ENCODE measurements at places on chromosomes 7 and 10.

GRCh38 chr7:19295376-19295775, 150.2 kb upstream of the FERD3L start:
- no peak for DNase-seq

- no peak for DNase-seq
Observed at GRCh38 chr10:17443707-17444387, 10.5 kb downstream of the ST8SIA6 start.

GRCh38 chr7:135204341-135204749, 7.0 kb downstream of the WDR91 start:
- DNase-seq, result peak; percentile 78

DNA sequence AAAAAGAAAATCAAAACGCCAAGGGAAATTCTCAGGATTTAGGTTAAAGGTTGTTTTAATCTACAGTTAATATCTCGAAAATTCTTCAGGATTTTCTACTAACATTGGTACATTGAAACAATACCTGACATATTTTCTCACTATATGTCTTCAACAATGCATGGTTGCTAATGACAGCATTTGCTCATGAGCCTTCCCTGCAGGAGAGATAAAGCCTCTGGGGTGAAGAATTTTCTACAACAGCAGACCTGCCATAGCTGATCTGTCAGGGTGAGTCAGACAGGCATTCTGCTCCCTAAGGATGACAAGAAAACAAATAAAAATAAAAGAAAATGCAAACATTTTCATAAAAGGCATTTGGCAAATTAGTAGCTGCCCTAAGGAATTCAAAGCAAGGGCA, 11.7 kb upstream of the GPR37 start:
- DNase-seq, result no peak

- DNase-seq, result peak; percentile 12
Observed at GRCh38 chr7:125847692-125848091, 918.1 kb upstream of the POT1 start.

GRCh38 chr10:124543146-124543545, 81.5 kb downstream of the LHPP start:
- no peak for DNase-seq

GRCh38 chr7:117808341-117808757, 64.9 kb downstream of the CTTNBP2 start:
- peak; percentile 89 for DNase-seq

DNA sequence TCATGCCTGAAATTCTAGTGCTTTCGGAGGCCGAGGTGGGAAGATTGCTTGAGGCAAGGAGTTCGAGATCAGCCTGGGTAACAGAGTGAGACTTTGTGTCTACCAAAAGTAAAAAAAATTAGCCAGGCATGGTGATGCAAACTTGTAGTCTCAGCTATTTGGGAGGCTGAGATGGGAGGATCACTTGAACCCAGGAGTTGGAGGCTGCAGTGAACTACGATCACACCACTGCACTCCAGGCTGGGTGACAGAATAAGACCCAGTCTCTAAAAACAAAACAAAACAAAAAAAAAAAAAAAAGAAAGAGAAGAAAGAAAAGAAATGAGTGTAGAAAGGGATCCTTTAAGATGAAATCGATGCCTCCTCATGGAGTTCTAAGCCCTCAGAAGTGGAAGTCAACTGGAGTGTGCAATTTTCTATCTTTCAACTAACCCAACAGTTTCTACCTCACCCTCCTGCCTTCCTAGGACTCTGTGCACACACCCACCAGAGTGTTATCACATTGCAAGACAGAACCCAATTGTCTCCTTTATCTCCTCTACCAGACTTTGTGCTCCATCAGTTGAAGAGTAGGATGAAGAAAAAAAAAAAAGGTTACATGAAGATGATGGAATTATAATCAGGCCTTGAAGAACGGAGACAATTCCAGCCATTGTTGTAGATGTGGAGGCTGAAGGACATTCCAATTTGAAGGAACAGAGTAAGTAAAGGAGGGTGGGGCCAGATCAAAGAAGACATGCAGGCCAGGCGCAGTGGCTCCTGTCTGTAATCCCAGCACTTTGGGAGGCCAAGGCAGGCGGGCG, 26.9 kb downstream of the NYAP1 start:
- no peak for DNase-seq

DNA sequence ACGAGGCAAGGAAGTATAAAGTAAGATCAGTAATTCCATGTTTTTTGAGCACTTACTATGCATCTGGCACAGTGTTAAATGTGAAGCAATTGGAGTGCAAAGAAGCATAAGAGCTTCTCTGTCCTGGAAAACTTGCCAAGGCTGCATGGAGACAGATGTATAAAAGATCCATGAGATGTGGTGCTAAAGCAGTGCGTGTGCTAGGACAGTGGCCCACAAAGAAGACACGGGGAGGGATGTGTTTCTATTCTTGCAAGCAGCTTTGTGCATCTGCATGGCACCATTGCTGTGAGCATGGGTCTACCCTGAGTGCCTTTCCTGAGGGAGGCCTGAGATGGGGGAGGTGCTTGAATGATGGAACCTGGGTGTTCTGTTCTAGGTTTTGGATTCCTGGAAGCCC, 5.1 kb upstream of the CDHR3 start:
- DNase-seq, result no peak

DNA sequence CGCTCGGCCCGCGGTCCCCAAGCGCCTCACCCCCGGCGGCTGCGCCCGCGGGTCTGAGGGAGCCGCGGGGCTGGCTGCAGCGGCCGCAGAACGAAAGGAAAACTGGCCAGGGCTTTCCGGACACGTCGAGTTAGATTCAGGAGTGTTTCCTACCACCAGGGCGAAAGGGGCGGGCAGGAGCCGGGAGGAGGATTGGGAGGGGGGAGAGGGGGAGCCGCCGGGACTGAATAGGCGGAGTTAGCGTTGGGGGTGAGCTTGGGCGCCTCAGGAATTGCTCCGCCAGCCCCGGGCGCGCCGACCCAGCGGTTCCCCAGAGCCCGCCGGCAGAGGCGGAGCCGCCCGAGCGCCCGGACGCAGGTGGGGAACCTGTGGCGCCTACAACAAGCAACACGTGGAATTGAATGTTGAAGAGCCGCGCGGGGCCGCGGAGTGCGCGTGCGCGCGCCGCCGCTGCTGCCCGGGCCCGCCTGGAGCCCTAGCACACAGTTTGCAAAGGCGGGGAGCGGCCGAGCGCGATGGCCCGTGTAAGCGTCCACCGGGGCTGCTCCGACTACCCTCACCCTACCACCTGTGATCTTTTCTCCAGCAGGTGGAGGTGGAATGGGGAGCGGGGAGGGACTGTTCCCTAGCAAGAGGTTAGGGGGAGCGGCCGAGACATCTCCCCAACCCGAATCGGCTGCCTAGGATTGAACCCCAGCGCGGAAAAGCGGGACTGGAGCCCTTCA, at the start of gene CADPS2:
Gene CADPS2 (minus strand): TSS at position 104 of the 725 bp plus-strand sequence. CDS start 123 bp downstream, outside the sequence.
- DNase-seq, result peak; percentile 91

DNA sequence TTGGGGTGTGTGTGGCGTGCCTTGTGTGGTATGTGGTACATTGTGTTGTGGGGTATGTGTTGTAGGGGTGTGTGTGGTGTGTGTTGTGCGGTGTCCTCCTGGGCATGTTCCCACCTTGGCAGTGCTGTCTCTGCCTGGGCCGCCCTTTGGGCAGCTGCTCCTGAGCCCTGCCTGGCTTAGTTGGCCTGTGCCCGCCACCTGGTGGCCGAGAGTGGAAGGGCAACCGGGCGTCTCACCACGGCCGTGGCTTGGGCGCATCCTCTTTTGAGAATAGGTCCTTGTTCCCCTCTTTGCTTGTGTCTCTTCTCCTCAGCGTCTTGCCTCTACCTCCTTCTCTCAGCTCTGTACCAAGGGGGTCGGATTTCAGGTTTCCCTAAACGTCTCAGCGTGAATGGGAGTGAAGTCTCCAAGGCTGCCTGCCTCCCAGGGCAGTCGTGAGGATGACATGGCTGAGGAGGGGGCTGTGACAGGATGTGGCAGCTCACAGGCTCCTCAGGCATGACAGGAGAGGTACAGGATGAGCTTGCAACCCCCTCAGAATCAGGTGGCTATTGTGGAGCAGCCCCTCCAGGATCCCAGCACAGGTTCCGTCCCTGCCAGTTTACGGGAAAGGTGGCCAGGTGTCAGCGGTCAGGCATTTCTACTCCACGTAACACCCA, 98.4 kb upstream of the PODXL start:
- DNase-seq, result peak; percentile 89

DNA sequence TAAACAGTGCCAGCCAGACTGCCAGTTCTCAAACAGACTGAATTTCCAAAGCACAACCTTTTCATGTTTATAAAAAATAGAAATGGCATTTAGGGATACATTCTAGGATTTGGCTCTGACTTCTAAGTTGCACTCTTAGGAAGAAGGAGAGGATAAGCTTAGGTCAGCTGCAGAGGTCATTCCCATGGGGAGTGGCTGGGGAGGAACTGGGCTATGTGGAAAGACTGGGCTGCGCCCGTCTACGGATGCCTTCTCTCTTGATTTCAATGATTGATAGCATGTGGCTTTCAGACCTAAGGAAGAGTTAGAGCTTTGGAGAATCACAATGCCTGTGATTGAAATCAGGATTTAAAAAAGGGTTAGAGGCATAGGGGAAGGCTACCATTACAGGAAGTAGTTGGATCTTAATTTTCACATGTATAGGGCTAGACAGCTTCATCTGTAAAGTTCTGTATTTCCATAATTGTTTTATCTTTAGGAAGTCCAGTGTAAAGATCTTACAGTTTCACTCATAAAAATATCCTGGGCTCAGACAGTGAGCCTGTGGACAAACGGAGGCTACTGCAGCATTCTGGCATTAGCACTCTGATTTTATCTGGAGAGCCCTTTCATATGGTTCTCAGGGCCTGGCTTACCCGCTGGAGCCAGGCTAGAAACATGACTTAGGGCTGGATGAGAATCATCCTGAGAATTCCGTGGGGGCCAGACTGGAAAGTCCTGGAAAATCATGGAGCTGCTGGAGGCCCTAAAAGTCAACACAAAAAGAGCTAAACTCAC, 29.5 kb downstream of the NUDT5 start:
- no peak for DNase-seq

- DNase-seq, result peak; percentile 86
Observed at GRCh38 chr10:17059197-17059688, 70.4 kb downstream of the CUBN start.

GRCh38 chr10:6757158-6757557, 177.1 kb upstream of the PRKCQ start:
- no peak for DNase-seq

- no peak for DNase-seq
Observed at GRCh38 chr7:132574223-132574622, 2.0 kb downstream of the PLXNA4 start.

All from astrocyte of the hippocampus (primary cell).